Endothelial cell (in vitro differentiated cells): ENCODE measurements at places on chromosomes 1 and 21.

GRCh38 chr1:93662481-93663207 is 19.0 kb downstream of the BCAR3 start:
- H3K27ac ChIP-seq: no peak overlapping the region
- peaks cover 32% of the 10 kb centered on the region for H3K36me3 ChIP-seq
- DNase-seq: no peak
- H3K4me3 ChIP-seq: no peak overlapping the region
- peaks cover 2% of the 10 kb centered on the region for H3K27me3 ChIP-seq
- H3K4me1 ChIP-seq: peaks cover 38% of the 10 kb centered on the region

GRCh38 chr1:158149577-158150269 is 31.0 kb upstream of the CD1D start:
- peaks cover 26% of the 10 kb centered on the region for H3K4me1 ChIP-seq
- H3K27ac ChIP-seq: peak overlapping the region; percentile 4
- no peaks in the 10 kb centered on the region for H3K36me3 ChIP-seq
- H3K27me3 ChIP-seq: peaks cover 3% of the 10 kb centered on the region
- H3K4me3 ChIP-seq: peak overlapping the region; percentile 68

DNA sequence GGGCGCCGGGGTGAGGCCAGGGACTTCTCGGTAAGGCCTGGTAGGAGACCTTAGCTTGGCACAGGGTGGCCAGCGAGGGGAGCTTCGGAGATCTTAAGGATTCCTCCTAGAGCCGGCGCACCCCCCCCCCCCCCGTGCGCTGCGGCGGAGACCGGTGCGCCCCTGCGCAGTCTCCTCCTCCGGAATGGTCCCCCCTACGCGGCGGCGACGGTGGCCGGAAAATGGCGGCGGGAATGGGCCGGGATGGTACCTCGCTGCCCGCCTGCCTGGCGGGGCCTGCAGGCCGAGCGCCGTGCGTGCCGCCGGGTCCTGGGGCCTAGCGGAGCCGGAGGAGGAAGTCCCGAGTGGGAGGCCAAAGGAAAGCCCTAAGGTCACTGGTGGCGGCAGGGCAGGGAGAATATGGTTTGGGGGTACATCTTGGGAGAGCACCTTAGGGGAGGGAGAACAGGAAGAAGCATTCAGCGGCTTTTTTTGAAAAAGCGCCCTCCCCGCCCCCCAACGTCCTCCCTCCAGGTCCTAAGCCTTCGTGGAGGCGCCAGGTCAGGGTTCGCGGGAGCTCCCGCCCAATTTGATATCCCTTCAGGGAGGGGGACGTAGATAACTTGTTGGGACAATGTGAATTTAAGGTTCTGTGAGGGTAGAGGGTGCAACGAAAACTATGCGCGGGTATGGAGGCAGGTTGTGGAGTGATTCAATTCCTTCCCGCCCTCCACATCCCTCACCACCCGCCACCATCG is 429 bp downstream of the SRRM1 start:
- peaks cover 13% of the 10 kb centered on the region for H3K4me1 ChIP-seq
- peaks cover 14% of the 10 kb centered on the region for H3K36me3 ChIP-seq
- peak overlapping the region; percentile 82 for H3K27ac ChIP-seq
- DNase-seq: peak; percentile 46
- peaks cover 17% of the 10 kb centered on the region for H3K27me3 ChIP-seq
- H3K4me3 ChIP-seq: peak overlapping the region; percentile 95

DNA sequence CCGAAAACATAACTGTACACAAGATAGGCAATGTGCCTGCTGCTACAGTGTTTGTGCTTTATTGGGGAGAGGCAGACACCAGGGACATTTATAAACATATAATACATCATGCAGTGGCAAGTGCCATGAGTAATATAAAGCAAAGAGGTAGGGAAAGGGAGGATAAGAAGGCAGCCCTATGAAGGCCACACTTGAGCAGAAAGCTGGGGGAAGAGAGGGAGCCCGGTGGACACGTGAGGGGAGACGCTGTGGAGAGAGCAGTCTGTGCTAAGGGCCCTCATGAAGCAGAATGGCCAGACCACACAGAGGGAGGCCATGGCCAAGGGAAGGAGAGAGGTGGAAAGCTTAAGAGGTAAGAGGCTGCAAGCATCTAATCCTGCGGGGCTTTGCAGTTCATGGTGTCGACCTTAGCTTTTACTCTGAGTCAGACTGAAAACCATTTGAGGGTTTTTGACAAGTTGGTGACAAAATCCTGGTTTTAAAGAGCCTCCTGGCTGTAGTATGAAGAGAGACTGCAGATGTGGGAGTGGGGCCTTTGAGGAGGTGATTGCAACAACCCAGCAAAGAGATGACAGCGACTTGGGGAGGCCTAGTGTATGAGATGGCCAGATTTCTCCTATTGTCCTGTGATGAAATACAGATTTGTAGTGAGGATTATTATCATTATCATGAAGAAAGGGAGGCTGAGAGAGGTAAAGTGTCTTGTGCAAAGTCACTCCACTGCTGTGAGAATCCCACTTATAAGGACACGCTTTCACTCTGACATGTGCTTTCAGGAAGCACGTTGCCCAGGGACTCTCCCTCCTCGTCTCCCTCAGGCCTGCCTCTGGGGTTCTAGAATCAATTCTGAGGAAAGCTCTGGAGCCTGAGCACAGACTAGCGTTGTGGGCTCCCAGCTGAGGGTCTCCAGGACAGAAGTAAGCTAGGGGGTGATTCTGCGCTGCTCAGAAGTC is 192.9 kb downstream of the RHOU start:
- H3K36me3 ChIP-seq: peaks cover 4% of the 10 kb centered on the region
- H3K27me3 ChIP-seq: peaks cover 1% of the 10 kb centered on the region
- no peak overlapping the region for H3K27ac ChIP-seq
- H3K4me1 ChIP-seq: no peaks in the 10 kb centered on the region

- no peak overlapping the region for H3K27ac ChIP-seq
- H3K36me3 ChIP-seq: no peaks in the 10 kb centered on the region
- H3K4me3 ChIP-seq: no peak overlapping the region
- no peak for DNase-seq
- H3K4me1 ChIP-seq: peaks cover 2% of the 10 kb centered on the region
- no peaks in the 10 kb centered on the region for H3K27me3 ChIP-seq
Measured at GRCh38 chr1:115295904-115296696, 41.9 kb downstream of the NGF start.

DNA sequence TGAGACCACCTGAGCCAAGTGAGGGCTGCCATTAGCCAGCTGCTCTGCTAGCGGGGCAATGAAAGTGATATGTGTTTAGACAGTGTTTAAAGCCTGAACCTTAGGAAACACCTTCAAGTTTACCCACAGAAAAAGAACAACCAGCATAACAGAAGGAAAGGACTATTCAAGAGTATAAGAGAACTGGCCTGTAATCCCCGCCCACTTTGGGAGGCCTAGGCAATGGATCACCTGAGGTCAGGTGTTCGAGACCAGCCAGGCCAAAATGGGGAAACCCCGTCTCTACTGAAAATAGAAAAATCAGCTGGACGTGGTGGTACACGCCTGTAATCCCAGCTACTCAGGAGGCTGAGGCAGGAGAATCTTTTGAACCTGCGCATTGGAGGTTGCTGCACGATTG is 149.4 kb downstream of the PCP4 start:
- H3K36me3 ChIP-seq: peaks cover 17% of the 10 kb centered on the region
- DNase-seq: no peak
- H3K4me1 ChIP-seq: no peaks in the 10 kb centered on the region
- no peak overlapping the region for H3K27ac ChIP-seq
- no peak overlapping the region for H3K4me3 ChIP-seq

DNA sequence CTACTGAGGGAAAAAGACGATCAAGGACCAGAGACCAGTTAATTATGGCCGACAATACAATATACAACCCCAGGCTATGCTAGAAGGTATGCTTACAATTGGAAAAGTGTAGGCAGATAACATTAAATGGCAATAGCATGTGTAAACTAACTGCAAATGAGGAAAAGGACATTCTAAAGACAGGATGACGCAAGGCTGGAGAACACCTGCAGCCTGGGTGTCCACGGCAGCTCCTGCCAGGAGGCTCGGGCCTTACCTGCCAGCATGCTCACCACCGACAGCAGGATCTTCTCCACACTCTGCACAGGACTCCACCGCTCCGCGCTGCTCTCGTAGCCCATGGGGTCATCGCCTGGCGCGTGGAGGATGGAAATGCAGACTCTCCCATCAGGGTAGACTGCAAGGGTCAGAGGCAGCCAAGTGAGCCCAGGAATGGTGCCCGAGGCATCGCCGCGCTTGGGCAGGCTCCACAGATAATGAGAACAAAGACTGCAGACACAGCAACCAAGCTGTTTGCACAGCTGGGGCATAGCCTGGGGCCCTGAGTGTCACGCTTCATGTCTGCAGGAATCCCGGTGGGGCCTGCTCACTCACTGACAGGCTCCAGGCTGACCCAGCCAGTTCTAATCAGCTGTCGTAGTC is 28.2 kb downstream of the UBE2G2 start:
- no peak overlapping the region for H3K27ac ChIP-seq
- H3K4me1 ChIP-seq: no peaks in the 10 kb centered on the region
- DNase-seq: no peak

- H3K4me3 ChIP-seq: no peak overlapping the region
- peaks cover 8% of the 10 kb centered on the region for H3K4me1 ChIP-seq
- peaks cover 12% of the 10 kb centered on the region for H3K36me3 ChIP-seq
- H3K27ac ChIP-seq: no peak overlapping the region
Measured at GRCh38 chr21:42002421-42002958, 7.7 kb downstream of the ZBTB21 start.

- peaks cover 4% of the 10 kb centered on the region for H3K4me1 ChIP-seq
- no peaks in the 10 kb centered on the region for H3K27me3 ChIP-seq
- H3K4me3 ChIP-seq: no peak overlapping the region
- H3K36me3 ChIP-seq: no peaks in the 10 kb centered on the region
Measured at GRCh38 chr1:53371851-53372250, 44.0 kb upstream of the LRP8 start.

GRCh38 chr1:172497230-172497629 is 35.7 kb upstream of the SUCO start:
- H3K27me3 ChIP-seq: peaks cover 1% of the 10 kb centered on the region
- peak overlapping the region; percentile 14 for H3K27ac ChIP-seq
- H3K36me3 ChIP-seq: no peaks in the 10 kb centered on the region
- peaks cover 9% of the 10 kb centered on the region for H3K4me1 ChIP-seq
- no peak overlapping the region for H3K4me3 ChIP-seq

DNA sequence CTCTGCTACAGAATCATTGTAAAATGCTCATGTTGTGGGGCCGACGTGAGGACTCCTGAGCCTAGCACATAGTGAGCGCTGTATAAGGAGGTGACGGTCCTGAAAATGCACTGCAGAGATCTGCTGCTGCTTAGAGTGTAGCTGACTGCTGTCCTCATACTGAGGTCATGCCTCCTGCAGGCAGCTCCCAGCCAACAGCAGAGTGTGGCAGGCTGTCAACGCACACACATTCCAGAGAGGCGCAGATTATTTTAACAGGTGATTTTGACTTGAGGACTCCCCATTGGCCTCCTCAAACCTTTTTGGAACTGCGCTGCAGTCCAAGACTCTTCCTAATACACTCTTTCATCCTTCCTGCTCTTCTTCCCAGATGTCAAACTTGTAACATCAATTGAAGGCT is 119.8 kb upstream of the KCNJ6 start:
- peaks cover 9% of the 10 kb centered on the region for H3K4me1 ChIP-seq
- H3K4me3 ChIP-seq: no peak overlapping the region
- H3K27me3 ChIP-seq: no peaks in the 10 kb centered on the region
- H3K36me3 ChIP-seq: no peaks in the 10 kb centered on the region
- H3K27ac ChIP-seq: no peak overlapping the region

DNA sequence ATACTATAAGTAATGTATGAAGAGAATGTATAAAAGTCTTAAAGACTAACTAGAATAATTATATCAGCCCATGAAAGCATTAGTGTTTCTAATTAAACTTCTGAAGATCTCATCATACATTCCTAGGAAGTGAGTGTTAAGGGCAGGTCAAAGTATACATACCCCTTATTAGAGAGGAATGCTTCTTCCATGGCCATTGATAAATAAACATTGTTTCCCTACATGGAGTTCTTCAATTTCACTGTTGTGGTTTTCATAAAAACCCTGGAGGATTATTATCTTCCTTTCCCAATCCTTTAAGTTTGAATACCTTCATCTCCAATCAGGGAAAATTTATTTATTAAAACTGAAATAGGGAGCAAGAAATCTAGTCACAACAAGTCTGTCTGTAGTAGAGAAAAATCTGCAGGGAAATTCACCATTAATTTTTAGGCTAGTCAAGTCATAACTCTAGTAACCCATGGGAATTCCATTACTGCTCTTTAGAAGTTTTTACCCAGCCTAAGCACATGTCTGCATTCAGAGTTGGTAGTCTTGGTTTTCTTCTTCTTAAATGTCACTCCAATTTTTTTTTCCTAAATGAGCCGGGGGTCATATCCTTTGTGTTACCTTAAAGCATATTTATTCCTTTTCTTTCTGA is 147.0 kb downstream of the TNFSF18 start:
- peaks cover 8% of the 10 kb centered on the region for H3K4me1 ChIP-seq
- H3K27ac ChIP-seq: no peak overlapping the region
- H3K27me3 ChIP-seq: peaks cover 2% of the 10 kb centered on the region

- DNase-seq: peak; percentile 91
- no peaks in the 10 kb centered on the region for H3K4me1 ChIP-seq
- no peak overlapping the region for H3K4me3 ChIP-seq
- H3K27ac ChIP-seq: no peak overlapping the region
Measured at GRCh38 chr1:157163273-157164127, 25.3 kb upstream of the ETV3 start.

DNA sequence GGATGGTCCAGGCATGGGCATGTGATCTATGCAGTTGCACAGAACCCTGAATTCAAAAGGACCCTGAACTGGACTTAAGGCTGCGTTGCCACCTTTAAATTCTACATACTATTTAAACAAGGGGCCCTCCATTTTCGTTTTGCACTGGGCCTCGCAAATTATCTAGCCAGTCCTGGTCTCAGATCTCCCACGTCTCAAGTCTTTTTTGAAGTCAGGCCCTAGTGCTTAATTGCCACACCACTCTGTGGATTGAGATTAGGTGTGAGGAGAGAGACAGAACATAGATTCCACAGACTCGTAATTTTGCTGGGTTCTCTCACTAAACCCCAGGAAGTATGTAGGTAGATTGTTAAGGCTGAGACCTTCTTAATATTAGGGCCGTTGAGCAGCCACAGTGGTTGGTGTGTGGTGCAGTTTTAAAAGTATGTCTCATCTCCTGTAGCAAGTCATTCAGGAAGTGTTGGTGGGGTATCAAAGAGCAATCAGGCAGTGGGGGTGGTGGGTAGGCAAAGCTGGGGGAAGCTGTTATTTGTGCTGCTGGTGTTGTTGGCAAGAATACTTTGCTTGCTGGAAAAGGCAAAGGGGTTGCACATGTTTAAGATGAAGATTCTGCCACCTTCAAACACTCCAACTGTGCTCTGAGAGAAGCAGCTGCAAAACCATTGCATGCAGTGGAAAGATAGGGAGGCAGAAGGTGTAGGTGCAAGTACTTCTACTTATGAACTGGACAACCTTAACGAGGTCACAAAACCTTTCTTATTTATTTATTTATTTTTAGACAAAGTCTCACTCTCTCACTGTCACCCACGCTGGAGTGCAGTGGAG is 11.2 kb downstream of the CD84 start:
- peaks cover 7% of the 10 kb centered on the region for H3K4me1 ChIP-seq
- H3K27ac ChIP-seq: no peak overlapping the region
